ENCODE measurements at places on chromosomes 5 and 9.

GRCh38 chr5:112971276-112971675 lies 5.3 kb upstream of the DCP2 start:
- no peak for DNase-seq

DNA sequence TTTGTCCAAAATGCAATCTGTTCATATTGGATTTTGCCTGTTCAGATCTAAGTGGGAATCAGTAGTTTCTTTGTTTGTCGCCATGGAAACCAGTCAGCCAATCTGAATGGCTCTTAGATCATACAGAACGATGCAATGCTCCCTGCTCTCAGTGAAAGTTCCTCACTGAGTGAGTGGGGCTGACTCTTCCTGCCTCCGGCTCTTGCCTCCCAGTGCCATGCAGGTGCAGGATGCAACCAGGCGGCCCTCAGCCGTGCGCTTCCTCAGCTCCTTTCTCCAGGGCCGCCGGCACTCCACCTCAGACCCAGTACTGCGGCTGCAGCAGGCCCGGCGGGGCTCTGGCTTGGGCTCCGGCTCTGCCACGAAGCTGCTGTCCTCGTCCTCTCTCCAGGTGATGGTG lies at the start of gene PTPDC1:
Gene PTPDC1, plus strand, starts transcription at position 151 of the 400 bp plus-strand sequence. Its CDS starts 67 bp downstream, at position 218.
- DNase-seq: no peak

GRCh38 chr9:117782931-117783788 lies 79.0 kb downstream of the TLR4 start:
- peak; percentile 77 for DNase-seq

DNA sequence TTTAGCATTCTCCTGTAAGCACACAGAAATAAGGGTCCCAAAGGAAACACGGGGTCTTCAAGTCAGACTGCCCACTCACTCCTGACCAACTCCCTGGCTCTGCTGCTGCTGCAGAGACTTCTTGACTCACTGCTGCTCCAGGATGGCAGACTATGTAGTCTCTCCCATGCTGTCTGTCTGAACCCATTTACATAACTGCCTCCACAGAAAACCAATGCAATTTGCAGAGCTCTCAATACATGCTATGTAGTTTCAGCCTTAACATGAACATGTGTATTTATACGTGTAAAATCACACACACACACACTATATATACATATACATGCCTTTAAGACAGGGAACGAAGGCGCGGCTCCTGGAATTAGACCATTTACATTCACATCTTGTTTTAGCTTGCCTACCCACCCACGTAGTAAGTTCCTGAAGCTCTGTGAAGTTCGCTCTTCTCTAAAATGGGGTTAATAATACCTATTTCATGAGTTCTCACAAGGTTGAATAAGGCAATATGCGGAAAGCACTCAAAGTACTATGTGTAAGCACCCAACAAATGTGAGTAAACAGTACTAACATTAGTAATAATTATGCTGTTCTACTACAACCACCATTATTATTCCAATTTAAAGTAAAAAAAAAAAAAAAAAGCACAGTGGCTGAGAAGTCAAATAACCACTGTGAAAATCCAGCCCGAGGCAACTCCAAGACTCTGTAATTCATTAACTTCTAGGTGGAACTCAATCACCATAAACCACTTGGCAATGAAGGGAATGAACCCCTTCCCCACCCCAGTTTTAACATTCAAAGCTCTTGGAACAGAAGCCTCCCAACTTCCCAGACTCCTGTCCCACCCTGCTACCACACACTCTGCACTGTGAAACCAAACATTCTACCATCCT lies 31.8 kb downstream of the PRELID2 start:
- no peak for DNase-seq

DNA sequence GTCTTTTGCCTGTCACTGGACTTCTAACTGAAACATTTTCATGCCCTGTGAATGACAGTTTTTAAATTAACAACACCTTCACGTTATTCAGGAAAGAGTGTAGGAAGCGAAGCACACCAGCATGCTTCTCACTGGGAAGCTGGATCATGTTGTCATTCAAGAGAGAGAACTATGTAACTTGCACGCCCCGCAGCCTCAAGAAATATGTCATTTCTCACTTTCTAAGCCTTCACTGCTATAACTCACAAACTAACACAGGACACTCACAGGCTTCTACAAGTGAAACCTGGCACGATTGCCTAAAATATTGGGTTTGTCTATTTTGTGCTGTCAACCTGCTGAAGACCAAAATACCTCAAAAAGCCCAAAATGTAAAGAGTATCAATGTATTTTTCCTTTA lies 466.3 kb downstream of the EFNA5 start:
- no peak for DNase-seq

Measured in NCI-H1417 treated with DMSO at 0.1 percent for 48 hours (cell line).